NCI-H2081 (cell line): ENCODE measurements at places on chromosomes 16 and 17.

DNA sequence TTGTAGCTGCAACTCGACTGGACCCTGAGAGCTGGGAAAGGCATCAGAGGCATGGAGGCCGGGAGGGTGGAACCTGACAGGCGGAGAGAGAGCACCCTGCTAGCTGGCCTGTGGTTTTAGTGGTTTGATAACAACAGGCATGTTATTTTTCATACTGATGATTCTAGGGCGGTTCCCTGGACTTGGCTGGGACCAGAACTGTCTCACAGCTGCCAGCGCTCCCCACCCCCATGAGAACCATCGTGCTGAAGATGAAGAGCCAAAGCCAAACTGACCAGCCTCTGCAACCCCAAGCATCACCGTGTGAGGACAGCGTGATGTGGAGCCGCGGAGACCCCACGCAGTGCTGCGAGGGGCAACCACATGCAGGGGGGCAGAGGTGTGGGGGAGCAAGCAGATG lies 28.5 kb downstream of the MXRA7 start:
- no peak for DNase-seq

GRCh38 chr17:30225919-30226553 lies 9.5 kb downstream of the SLC6A4 start:
- DNase-seq, result no peak

GRCh38 chr17:4678448-4679026 lies 25.4 kb downstream of the PELP1 start:
- DNase-seq, result no peak

GRCh38 chr17:43549496-43549895 lies 3.4 kb upstream of the ETV4 start:
- no peak for DNase-seq

DNA sequence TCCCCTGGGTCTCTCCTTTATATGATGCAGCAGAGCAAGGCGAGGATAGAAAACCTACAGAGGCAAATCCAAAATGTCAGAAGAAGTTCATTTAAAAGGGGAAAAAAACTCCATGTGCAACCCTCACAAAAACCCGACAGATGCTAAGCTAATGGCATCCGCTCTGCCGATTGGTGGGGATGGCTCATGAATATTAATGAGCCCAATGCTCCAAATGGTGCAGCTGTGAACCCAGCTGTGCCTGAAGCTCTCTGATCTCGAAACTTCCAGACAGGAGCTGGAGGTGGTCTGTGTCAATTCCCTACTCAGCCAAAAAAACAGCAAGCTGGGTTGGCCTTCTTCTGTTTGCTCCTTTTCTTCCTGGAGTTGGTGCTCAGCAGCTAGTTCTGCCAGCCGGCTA lies 15.5 kb downstream of the SNX11 start:
- DNase-seq, result no peak

GRCh38 chr16:55044201-55044975 lies 113.7 kb downstream of the IRX5 start:
- DNase-seq, result no peak

- no peak for DNase-seq
These were observed 282.2 kb downstream of the MAP2K6 start for GRCh38 chr17:69696650-69697049.

DNA sequence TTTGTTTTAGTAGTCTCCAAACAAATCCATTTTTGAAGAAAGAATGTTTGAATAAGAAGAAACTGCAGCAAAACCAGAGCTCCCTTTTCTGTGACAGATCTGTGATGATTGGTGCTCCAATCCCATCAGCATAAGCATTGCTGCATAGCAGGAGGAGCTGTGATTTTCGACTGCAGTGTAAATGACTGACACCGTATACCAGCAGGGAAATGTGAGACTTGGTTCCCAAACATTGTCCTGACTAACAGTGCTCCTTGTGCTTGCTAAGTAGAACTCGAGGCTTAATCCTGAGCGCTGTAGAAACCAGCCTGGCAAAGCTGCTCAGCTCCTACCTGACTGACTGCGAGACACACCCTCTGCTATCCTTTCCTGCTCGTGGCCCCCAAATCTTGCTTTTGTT lies 57.2 kb downstream of the NUP93 start:
- no peak for DNase-seq

- DNase-seq, result no peak
These were observed 335.3 kb downstream of the XYLT1 start for GRCh38 chr16:17135439-17135838.

- DNase-seq, result no peak
These were observed 1.3 kb upstream of the RILP start for GRCh38 chr17:1650731-1651558.

- no peak for DNase-seq
These were observed 13.5 kb upstream of the PRKAR1A start for GRCh38 chr17:68498479-68499326.

DNA sequence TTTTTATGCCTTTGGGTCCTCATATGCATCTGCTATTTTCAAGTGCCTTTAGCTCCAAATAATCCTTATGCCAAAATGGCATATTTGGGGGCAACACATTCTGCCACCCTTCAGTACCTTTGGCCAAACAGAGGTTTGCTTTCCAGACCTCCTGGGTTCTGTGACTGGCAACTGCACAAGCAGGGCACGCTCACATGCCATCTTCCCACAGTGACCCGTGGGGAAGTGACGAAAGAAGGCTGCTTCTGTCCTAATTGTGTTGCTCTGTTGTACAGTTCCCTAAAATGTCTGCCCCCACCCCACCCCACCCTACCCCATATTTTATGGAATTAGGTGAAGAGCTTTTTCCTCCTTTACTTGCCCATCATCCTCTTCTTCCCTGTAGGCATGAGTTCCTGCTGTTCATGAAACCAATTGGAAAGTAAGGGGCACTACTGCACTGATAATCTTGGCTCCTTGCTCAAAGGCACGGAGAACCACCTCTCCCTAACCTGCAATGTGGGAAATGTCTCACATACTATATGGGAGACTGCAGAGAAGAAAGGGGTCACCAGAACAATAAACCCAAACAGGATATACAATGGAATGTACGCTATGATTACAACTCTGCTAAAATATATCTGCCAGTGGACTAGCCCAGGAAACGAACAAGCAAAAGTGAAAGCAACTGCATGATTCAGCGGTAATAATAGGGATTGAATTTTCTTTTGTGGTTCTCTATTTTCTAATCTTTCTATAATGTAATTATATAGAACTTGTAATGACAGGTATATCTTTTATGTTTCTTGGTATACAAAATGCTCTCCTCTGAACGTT lies 3.3 kb upstream of the SLFN12L start:
- DNase-seq, result no peak
